Skeletal muscle cell (primary cell): ENCODE measurements at places on chromosomes 11 and 22.

- no peak for DNase-seq
Measured at GRCh38 chr11:77151804-77152509, 23.9 kb downstream of the MYO7A start.

GRCh38 chr22:38353142-38353629 is 36.0 kb upstream of the CSNK1E start:
- DNase-seq: no peak

DNA sequence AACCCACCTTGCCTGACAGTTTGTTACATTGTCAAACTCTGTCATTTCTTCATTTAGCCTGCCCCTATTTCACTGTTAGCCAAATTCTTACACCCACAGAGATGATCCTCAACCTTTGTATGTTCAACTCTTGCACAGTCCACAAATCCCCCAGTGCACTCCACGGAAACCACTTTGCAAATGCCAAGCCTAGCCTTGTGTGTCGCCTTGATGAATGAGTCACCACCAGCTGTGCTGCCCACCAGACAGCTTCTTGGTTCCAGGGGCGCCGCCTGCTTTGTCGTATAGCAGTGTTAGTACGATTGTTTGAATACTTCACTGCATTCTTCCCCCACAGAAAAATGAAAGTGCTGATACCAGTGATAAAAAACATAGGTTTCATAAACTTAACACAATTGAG is 686.3 kb downstream of the NTM start:
- DNase-seq: peak; percentile 77

GRCh38 chr11:1071571-1072115 is 3.0 kb upstream of the MUC2 start:
- DNase-seq: no peak

DNA sequence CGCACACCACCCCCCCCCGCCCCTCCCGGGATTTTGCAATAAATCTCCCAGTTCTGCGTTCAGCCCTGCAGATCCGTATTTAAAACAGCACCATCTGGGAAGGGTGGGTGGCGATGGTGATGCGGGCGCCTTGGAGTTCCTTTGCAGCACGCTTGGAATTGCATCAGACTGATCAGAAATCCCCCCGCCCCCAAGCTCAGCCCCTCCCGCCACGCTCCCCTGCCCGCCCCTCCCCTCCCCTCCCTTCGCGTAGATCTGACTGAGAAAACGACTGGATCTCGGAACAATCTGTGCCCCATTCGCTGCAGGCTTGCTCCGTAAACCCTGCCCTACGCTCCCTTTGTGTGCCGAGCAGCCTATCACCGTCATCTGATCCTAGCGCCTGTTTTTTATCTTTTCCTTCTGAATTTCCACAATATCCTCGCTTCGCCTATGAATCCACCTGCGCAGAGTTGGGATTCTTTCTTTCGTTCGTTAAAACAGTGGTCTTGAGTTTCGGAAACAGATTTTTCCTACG is 18.1 kb upstream of the BDNF start:
- peak; percentile 91 for DNase-seq

DNA sequence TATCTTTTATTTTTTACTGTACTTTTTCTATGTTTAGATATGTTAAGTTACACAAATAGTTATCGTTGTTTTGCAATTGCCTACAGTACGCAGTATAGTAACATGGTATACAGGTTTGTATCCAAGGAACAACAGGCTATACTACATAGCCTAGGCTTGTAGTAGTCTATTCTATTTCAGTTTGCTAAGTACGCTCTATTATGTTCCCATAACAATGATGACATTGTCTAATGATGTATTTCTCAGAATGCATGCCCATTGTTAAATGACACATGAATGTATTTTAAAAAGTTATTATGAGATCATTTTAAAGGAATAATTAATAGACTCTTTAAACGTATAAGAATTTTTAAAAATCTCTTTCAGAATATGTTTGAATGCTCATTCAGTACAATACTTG is 696.7 kb upstream of the CCDC90B start:
- no peak for DNase-seq

GRCh38 chr11:95487938-95488337 is 256.9 kb upstream of the SESN3 start:
- no peak for DNase-seq

DNA sequence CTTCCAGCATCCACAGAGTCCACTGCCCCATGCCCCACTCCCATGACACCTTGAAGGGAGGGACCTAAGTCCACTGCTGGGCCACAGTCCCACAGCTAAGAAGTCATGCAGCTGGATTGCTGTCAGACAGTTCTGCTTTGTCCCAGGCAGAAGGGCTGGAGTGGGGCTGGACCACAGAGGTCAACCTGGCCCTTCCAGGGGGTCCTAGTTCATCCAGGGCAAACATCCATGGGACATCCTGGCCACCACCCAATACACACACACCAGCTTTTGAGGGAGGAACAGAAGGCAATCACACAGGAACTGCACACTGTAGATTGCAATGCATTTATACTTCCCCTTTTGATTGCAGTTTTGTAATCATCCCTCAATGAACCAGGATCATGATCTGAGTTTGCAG is 11.3 kb upstream of the APOL4 start:
- no peak for DNase-seq

- DNase-seq: no peak
Measured at GRCh38 chr11:6544921-6545850, 48.1 kb downstream of the DNHD1 start.

DNA sequence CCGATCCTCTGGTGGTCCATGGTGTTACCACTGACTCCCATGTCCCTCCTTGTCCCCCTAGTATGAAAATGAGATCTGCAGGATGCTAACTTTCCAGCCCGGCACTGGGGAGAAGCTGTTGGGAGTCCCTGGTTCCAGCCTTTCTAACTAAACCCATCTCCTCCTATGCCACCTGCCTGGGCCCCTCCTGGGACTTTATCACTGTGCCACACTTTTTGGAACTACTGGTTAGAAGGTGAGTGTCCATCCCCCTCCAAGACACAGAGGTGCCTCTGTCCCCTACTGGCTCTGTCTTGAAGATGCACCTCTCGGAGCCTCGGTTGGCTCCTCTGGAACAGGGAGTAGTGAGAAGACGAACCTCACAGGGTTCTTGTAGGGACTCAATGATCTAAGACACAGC is at the start of gene RGL4:
Gene RGL4 (plus strand): TSS at position 301 of the 400 bp plus-strand sequence. CDS start 1,018 bp downstream, outside the sequence.
- no peak for DNase-seq

- DNase-seq: no peak
Measured at GRCh38 chr11:62337303-62338181, at the start of gene ASRGL1. ASRGL1 (plus strand) TSS chr11:62337448; CDS start chr11:62337978, 530 bp downstream.

DNA sequence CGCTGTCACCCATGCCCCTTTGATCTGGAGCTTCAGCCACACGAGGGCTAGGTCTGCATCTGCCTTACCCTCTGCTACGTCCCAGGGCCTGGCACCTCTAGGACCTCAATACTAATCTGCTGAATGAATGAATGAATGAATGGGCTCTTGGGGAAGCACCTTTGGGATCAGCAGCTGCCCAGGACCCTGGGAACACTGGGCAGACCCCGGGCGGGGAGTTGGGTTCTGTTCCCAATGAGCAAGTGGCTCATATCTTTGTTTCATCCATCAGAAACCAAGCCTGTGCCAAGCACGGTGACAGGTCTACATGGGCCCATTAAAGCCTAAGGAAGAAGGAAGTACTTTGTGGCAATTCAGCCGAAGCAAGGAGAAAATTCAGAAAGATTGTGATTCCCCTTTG is 41.5 kb upstream of the SHISAL1 start:
- DNase-seq: no peak

GRCh38 chr22:19767427-19768341 is 7.1 kb downstream of the TBX1 start:
- no peak for DNase-seq

DNA sequence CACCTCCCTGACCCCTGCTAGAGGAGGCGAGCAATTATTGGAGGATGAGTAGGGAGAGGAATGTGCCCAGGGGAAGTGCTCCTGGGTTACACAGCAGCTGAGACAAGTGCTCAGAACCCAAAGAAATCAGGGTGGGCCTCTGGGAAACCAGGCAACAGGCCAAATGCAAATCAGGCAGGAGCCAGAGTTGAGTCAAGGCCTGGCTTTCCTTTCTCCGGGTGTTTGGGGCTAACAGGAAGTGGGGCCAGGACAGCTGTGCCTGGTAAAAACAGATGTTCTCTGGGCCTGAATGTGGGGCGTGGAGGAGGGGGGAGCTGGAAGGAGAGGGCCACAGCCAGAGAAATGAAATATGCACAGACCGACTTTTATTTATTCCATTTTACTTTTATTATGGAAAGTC is 22.0 kb downstream of the MFNG start:
- no peak for DNase-seq

DNA sequence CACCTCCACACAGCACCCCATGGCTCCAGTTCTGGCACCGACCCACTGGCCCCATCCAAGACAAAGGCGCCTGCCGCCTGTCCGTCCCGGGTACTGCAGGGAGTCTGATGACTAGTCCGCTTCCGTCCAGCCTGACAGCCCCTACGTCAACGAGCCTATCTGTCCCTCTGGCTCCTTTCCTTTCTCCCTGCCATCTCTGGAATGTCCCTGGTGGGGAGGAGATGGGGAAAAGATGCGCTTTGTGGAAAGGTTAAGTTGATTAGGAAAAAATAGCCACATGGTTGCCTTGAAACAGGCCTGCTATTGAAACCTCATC is 10.4 kb downstream of the PDGFB start:
- no peak for DNase-seq

- DNase-seq: no peak
Measured at GRCh38 chr11:1744137-1744886, 6.1 kb downstream of the IFITM10 start.

GRCh38 chr11:103295704-103296103 is 186.5 kb downstream of the DYNC2H1 start:
- DNase-seq: no peak

- DNase-seq: no peak
Measured at GRCh38 chr22:19605508-19606331, 81.5 kb upstream of the CLDN5 start.

DNA sequence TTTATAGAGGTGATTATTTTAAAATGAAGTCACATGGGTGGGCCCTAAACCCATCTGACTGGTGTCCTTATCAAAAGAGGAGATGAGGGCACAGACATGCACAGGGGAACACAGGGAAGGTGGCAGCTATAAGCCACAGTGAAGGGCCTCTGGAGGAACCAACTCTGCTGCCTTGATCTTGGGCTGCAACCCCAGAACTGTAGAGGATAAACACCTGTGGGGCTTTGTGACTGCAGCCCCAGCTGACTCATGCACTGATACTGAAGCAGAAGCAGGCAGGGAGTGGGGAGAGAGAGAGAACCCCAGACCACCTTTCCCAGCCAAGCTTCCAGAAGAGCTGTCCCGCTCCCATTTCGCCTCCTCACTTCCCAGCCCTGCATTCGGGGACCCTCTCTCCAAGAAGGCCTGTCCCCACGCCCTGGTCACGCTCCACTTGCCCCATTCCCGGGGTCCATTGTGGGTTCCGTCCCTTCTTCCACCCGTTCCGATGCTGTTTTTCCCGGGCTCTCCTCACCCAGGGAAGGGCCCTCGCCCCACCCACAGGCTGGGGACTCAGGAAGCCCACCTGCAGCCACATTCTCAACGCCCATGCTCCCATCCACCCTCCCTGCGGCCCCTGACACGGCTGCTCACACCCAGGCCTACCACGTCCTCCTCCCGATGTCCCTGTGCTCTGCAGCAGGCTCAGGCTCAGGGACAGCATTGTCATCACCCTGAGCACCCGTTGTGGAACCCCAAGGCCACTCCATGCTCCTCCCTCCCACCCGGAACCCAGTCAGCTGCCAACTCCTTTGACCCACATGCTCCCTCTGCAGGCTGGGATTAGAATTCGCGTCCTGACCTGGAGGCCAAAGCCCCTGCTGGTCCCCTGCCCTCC is 90.8 kb upstream of the SHANK2 start:
- DNase-seq: no peak

DNA sequence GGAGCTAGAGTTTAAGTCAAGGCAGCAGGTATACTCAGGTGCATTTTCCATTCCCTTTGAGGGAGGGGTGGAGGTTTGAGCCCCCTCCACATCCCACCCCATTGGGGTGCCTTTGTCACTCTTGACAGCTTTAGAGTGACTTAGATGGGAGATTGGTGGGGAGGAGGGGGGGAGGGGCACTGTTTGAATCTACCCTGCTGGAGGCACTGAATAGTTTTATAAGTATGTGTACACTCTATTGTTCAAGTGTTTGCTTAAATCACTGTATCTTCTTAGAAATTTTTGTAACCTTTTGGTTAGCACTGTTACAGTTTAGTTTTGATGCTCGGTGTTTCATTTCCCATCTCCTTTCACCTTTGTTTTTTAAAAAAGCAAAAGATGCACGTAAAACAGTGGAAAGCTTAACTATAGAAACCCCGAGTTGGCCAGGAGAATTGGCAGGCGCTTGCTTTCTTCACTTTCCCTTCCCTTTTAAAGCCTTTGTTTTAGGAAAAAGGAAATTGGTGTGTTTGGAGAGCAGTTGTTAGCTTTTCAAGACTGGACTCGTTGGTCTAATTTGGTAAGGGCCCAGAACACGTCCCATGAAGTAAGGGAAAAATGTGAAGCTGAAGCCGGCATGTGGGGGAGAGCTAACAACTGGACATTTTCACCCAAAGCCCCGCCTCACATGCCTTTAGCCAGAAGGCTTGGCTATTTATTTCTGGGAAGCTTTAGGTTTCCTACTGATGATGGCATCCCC is 42.8 kb downstream of the TNRC6B start:
- DNase-seq: no peak

DNA sequence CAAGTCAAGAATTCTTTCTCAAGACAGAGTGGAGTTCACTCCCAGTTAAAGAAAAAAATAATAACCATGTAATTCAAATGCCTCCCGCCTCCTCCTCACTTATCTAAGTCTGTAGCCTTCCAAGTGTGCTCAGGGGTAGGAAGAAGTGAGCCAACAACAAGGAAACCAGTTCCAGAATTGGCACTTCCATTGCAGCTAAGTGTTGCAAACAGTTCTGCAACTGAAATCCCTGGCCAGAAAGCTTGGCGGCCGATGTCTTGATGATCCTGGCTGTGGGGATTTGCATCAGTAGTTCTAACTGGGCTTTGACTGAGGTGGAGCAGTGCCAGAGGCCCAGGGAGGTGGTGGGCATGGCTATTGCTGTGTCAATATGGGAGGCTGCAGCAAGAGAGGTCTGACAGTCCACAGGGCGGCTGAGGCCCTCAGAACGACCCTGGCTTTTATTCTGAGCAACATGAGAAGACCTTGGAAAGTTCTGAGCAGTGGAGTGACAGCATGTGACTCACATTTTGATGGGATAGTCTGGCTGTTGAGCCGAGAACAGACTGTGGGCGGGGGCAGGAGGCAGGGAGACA is 19.2 kb downstream of the DHCR7 start:
- DNase-seq: no peak

- DNase-seq: no peak
Measured at GRCh38 chr11:29135504-29135903, 881.3 kb downstream of the KCNA4 start.

DNA sequence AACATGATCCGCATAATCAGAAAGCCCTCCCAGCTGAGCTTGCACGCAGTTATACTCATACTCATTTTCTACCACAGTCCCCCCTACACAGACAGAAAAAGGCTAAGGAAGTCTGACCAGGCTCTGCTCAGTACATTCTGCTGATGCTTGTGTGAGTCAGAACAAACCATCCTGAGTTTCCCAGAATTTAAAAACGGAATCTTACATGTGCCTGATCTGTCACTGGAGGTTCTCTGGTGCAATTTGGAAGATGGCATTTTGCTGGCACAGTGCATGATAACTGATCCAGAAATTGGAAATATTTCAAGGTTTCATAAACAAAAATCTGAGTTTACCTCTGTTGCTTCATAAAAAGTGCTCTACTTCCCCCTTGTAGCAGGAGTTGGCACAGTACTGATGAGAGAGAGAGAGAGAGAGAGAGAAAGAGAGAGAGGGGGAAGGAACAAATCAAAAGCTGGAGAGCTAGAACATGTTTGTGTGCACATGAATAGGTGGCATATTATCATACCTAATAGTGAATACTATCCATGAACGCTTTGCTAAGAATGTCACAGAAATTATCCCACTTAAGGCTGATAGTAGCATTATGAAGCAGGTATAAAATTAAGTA is 1085.3 kb downstream of the DLG2 start:
- no peak for DNase-seq

- DNase-seq: no peak
Measured at GRCh38 chr11:132047167-132047566, 676.8 kb downstream of the NTM start.
